ENCODE measurements at places on chromosomes 1 and 21.

- DNase-seq, result no peak
Measured at GRCh38 chr1:16351456-16351993, 755 bp downstream of the FBXO42 start.

DNA sequence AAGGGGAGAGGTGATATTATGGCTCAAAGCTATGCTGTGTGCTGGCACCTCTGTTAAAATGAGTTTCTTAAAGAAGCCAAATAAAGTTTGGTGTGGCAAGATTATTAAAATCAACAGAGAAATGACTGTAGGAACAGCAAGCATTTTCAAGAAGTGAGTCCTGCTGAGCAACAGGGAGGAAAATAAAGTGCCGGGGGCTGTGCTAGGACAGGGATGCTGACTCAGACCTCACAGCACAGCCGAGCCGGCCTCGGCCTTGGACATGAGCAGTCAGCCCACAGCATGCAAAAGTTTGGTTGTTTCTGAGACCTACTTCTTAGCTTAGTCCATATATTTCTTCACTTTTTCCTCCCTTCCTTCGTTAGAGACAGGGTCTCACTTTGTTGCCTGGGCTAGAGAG, 19.2 kb downstream of the CNIH3 start:
- no peak for DNase-seq

DNA sequence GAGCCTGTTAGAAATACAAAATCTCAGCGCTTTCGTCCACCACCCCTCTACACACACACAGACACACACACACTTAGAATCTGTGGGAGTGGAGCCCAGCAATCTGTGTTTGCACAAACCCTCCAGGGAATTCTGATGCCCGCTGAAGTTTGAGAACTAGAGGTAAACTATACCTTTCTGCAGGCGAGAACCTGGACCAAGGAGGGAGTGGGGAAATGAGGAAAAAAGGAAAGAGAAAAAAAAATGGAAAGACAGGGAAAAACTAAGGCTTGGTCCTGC, 468 bp upstream of the NIBAN1 start:
- no peak for DNase-seq

DNA sequence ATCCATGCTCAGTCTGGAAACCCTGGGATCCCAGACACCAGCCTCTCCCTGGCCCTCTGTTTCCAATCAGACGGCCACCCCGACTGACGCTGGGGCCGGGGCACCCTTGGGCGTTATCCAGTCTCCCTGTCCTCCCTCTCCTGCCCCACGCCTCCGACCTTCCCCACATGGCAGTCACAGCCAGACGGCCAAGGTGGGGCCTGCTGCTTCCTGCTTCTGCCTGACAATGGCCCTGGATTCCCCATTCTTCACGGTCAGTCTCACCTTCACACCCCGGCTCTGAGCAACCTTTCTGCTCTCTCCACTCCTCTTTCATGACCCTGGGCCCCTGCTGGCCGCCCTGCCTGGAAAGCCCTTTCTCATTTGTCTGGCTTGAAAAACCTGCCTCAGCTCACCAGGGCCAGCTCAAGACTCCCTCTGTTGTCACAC, 6.6 kb downstream of the GNG4 start:
- DNase-seq, result no peak

GRCh38 chr21:32599091-32599490, 13.1 kb downstream of the CFAP298 start:
- no peak for DNase-seq

DNA sequence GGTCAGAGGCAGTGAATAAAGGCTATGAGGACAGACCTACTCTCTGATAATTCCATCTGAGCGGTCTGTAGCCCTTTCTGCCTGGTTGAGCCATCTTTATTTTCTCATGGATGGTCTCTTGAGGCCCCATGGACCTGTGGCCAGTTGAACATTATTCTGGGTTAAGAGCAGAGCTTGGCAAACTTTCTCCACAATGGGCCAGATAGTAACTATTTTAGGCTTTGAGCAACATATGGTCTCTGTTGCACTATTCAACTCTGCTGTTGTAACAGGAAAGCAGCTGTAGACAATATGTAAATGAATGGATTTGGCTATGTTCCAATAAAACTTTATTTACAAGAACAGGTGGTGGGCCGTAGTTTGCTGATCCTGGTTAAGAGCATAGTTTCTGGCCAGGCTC, 62.7 kb downstream of the KAZN start:
- DNase-seq, result no peak

- no peak for DNase-seq
Measured at GRCh38 chr1:13922466-13923110, 222.6 kb downstream of the PRDM2 start.

DNA sequence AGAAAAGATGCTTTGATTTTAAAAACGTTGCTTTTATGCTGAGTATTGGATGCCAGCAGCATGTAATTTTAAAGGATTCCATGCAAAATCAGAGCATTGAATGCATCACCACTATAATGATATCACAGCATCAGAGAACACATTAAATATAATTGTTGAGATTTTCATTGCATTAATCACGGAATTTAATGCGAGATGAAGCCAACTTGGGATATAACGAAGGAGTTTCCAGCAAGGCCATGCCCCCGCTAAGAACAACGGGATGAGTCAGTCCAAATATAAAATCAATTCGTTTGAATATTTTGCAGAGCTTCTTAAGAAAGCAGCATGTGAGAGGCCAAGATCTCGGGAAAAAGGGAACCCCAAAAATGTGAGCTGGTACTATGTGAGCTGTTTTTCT, 423.4 kb upstream of the CHRM3 start:
- DNase-seq, result no peak

DNA sequence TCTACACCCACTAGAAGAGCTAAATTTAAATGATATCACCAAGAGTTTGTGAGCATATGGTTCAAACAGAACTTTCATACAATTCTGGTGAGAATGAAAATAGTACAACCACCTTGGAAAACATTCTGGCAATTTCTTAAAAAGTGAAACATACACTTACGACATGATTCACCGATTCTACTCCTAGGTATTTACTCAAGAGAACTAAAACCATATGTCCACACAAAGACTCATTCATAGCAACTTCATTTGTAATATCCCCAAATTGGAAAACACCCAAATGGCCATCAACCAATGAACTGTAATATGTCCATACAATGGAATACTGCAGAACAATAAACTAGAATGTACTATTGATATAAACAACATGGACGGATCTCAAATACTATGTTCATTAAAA, 51.2 kb upstream of the ADAM30 start:
- DNase-seq, result no peak

All from GDM1 (cell line).